ENCODE measurements at places on chromosomes 1 and 21.

GRCh38 chr1:33360367-33360766, 39.5 kb upstream of the A3GALT2 start:
- no peak for DNase-seq

DNA sequence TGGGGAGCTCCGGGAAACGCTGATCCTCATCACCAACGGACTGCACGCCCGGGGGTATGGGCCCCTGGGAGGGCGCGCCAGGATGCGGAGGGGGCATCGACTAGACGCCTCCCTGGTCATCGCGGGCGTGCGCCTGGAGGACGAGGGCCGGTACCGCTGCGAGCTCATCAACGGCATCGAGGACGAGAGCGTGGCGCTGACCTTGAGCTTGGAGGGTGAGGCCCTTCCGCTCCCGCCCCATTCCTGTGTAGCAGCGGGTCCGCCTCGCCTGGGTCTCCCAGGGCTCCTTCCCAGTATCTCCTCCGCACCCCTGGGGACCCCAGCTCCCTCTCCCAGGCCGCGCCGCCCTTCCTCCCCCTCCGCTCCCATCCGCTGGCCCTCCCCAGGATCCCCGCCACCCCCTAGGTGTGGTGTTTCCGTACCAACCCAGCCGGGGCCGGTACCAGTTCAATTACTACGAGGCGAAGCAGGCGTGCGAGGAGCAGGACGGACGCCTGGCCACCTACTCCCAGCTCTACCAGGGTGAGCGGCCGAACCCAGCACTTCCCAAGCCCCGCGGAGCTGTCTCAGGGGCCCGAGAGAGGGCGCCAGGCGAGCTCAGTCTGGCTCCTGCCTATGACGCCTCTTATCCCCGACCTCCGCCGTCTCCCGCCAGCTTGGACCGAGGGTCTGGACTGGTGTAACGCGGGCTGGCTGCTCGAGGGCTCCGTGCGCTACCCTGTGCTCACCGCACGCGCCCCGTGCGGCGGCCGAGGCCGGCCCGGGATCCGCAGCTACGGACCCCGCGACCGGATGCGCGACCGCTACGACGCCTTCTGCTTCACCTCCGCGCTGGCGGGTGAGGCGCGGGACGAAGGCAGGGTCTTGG, 5.0 kb downstream of the HAPLN2 start:
- peak; percentile 68 for DNase-seq

GRCh38 chr1:8649027-8649426, 168.4 kb downstream of the RERE start:
- DNase-seq, result no peak

DNA sequence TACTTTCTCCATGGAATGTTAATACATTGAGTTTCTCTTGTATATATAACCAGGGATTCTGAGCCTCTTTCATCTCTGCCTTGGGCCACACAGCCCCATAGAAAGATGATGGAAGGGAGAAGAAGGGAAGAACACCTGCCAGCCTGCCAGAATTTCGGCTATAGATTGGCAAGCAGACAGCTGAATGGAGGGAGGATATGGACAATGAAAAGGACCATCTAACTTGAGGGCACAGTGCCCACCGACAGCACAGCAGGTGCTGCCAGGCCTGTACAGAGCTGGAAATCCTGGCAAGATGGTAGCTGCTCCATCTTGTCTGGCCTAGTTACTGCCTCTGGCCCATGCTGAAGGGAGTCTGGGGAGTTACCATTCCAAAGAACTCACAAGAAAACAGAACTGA, 244.3 kb downstream of the FGGY start:
- DNase-seq, result peak; percentile 79

DNA sequence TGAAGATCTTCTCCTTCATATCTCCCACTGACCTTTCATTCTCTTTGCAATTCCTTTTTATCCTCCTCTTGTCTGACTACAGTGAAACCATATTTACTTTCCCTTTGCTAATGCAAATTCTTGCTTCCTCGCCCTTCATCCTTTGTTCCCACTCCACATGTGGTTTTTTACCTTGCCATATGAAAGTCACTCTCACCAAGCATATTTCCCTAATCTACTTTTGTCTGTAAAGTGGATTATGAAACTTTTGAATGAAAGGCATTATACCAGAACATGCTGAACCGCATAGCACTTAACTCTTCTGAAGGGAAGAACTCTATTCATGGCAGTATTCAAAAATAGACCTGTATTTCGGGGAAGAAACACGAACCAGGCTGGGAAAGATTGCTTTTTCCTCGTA, 8.0 kb upstream of the TMPRSS15 start:
- DNase-seq, result no peak

DNA sequence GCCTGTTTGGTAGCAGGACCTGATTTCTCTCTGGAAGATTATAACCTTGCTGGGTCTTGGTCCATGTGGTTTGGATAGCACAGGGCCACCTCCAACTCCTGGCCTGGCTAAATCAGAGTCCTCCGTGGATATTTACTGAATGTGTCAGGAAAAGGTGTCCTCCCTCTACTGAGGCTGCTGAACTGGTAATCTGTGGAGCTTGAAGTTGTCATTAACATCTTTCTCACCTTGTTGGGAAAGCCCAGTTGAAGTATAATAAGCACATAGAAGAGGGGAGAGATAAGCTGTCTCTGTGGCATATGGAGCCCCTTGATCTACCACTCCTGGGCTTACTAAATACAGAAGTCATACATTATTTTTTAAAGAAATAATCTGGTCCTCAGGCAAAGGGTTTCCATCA, 294.3 kb upstream of the B3GALT2 start:
- no peak for DNase-seq

GRCh38 chr1:174938281-174939007, 61.3 kb upstream of the CACYBP start:
- DNase-seq, result no peak

- no peak for DNase-seq
These were observed 45.3 kb downstream of the PUM1 start for GRCh38 chr1:31020007-31020790.

DNA sequence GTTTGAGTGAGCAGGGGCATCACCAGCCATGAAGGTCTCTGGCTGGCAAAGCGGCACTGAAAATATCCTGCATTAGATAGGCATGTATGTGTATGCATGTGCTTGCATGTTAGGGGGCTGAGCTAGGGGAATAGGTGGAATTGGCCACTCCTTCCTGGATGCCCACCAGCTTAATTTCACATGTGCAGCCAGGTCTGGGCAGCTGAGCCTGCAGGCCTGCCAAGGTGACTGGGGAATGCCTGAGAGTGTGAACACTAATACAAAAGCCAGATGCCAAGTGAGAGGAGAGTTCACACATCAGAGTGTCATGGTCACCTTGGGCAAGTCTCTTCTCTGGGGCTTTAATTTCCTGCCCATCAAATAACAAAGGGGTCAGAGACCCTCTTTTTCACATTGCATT, 155.9 kb downstream of the HIVEP3 start:
- DNase-seq, result no peak

- no peak for DNase-seq
These were observed 76.5 kb upstream of the ADAMTS5 start for GRCh38 chr21:27043377-27043776.

GRCh38 chr1:180504186-180504585, 1.8 kb upstream of the ACBD6 start:
- no peak for DNase-seq

DNA sequence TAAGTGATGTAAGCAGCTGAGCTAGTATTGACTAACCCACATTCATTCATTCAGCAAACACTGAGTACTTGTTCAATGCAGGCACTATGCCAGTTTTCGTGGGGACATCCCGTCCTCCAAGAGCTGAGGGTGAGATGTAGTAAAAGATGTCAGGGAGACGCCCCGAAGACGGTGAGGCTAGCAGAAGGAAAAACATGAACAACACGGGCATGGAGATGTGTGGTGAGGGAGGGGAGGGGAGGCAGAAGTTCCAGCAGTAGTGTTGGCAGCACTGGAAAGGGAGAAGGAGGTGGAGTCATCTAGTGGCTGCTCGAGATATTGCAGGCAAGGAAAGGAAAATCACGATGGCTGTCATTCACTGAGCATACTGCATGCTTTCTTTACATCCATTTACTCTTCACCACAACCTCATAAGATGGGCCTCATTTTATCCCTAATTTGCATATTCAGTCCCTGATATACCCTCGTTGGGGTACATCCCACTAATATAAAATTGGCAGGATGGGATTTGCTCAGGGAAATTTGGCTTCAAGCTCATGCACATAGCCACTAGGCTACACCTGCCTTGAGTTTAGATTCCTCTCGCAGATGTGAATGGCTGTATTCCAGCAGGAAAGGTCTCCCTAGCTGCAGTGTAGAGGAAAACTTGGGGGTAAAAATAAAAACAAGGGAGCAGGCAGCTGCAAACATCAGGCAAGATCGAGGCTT, 14.5 kb downstream of the PDZK1IP1 start:
- peak; percentile 59 for DNase-seq

DNA sequence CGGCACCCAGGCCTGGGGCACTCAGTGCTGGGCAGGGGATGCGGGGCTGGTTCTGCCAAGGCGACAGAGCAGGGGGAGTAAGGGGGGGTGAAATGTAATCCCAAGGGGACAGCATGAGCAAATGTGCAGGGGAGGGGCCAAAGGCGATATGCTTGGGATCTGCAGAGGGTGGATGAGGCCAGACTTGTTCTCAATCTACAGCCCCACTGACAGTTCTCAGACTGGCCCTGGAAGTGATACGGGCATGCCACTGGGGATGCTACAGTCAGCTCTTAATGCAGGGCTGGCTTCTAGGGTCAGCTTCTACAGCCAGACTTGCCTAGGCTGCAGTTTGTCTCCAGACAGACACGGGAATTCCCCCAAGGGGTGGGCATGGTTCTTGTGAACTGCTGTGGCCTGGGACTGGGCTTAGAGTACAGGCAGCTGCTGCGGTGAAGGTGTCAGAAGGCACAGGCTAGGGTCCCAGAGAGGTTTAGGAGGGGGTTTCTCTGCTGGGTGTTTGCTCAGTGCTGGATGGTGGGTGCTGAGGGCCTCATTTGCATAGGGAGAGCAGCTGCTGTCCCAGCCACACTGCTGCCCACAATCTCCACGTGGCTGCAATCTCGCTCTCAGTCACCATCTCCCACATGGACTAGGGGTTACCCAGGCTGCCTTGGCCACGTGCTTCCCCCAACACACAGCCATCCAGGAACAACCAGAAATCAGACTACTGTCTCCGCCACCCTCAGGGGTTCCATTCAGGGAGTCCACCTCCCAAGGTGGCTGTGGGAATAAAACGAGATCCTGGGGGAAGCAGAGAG, 190.1 kb downstream of the HIVEP3 start:
- DNase-seq, result no peak

GRCh38 chr1:225670806-225671733, 18.1 kb upstream of the ENAH start:
- no peak for DNase-seq

DNA sequence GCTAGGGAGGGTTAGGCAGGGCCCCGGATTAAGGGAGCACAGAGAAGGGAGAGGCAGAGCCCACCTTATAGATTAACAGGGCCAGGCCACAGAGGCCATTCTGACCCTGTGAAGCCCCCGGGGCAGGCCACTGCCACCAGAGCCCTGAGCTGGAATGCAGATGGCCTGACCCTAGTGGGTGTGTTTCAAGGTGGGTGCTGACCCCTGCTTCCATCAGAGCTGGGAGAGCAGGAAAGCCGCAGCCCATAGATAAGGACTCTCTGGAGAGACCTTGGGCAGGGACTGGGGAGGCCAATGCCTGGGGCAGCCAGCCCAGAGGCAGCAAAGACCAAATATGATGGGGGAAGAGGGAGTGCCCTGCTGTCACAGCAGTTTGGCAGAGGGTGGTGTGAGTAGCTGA, 35.9 kb downstream of the NCMAP start:
- no peak for DNase-seq

GRCh38 chr1:85128316-85128715, 72.5 kb downstream of the SYDE2 start:
- no peak for DNase-seq

DNA sequence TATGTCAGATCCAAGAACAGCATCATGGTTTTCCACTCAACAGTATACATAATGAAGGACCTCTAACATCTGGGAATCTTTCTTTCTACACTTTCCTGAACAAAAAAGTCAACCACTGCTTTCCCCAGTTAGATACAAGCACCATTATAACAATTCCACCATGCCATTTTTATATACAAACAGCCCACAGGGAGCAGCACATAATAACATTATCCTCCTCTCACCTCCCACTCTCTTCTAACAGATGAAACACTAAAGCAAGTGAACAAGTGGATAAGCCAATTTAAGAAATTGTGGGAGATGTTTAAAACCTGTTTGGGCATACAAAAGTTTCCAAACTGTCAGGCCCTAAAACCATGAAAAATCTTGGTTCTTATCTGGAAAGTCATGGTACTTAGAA, 29.4 kb upstream of the PRRC2C start:
- no peak for DNase-seq

GRCh38 chr1:246004301-246004700, 502.8 kb downstream of the SMYD3 start:
- DNase-seq, result no peak

GRCh38 chr1:95582746-95583145, 348.7 kb downstream of the RWDD3 start:
- no peak for DNase-seq

DNA sequence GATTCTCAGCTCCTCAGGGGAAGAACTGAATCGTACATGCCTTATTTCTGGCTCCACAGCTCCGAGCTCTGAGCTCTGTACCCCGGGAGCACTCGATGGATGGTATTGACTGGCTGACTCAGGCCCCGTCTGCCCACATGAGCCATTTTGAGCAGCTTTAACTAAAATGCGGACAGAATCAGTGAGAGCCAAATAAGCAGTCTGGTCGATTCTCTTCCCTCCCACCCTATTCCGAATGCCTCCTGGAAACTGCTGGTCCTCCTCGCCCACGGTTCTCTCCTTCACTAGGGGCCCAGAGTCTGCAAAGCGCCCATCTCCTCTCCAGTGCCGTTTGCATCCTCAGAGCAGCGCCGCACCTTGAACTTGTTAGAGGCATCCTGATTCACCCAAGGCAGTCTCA, 125.9 kb upstream of the IRF2BP2 start:
- DNase-seq, result no peak

- no peak for DNase-seq
These were observed 59.8 kb downstream of the TOR1AIP2 start for GRCh38 chr1:179817789-179818188.

DNA sequence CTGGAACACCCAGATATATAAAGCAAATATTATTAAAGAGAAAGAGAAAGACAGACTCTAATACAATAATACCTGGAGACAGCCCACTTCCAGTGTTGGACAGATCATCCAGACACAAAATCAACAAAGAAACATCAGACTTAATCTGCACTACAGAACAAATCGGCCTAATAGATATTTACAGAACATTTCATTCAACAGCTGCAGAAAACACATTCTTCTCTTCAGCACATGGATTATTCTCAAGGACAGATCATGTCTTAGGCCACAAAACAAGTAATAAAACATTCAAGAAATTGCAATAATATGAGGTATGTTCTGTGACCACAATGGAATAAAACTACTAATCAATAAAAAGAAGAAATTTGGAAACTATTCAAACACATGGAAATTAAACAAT, 398.3 kb upstream of the DUSP10 start:
- no peak for DNase-seq

DNA sequence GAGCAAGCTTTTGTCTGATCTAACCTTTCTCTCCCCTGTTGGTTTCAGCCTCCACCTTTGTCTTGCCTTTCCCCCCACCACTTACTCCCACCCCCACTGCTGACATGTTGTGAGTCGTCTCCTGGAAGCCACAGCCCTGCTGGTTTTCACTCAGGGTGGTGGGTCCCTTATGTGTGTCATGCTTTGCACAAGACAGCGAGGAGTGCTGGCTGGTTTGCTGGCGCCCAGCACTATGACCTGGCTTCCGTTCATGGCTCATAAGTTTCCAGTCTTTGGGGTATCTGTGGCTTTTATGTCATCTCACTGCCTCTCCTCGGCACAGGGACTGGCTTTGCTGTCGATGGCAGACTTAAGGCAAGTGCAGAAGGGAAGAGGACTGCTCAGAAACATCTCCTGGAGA, 177.7 kb downstream of the KIF26B start:
- DNase-seq, result no peak

GRCh38 chr1:199808110-199808870, 219.2 kb upstream of the NR5A2 start:
- no peak for DNase-seq

Data from cerebellar cortex (tissue), 1 donor.